COLO829 (cell line): ENCODE measurements at places on chromosomes 2 and 18.
A peak's percentile ranks its signal among the peaks of the same experiment; 100 is the strongest.

DNA sequence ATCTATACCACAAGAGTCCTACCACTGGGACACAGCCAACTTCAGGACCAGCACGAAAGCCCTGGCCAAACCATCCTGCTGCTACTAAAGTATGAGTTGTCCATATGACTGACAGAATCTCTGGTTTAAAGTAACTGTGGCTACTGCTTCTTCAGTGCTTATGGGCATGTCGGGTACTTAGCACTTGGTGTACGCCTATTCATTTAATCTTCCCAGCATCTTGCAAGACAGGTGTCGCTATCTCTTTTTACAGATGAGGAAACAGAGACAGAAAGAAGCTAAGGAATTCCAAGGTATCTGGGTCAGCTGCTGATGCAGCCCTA lies 203.4 kb upstream of the ID2 start:
- no peak for DNase-seq

DNA sequence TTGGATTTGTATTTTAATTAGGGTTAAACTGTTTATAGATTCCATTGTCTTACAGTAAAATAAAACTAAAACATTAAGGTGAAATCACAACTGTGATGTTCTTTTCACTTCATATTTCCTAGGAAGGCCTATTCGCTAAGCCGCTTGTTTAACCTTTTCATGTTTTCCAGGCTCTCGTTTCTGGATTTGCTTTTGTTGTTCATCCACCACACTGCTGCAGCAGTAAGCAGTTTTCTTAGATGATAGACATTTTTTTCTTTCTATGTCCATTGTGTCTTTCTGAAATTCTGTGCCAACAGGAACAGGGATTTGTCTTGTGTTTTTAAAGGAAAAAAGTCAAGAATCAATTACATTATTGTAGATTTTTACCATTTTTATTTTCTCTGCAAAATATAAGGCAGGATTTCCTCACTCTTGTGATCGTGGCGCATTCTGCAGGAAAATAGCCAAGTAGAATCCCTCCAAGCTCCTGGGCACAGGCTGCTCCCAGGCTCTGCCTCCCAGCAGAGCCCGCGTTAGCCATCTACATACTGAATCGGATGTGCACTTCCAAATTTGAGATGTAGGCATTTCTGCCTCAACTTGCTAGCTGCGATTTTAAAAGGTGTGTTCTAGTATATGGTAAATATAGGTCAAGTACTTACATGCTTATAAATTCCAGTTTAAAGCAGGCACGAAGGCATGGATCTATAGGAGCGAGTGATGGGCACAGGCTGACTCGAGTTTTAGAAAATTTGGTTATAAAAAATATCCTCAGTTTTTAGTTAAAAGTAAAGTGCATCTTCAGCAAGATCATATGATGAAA lies 10.2 kb downstream of the TSHZ1 start:
- DNase-seq, result no peak

GRCh38 chr2:66461001-66461663 lies 26.2 kb downstream of the MEIS1 start:
- no peak for DNase-seq

GRCh38 chr2:177030451-177031105 lies 182.0 kb upstream of the HNRNPA3 start:
- peak; percentile 15 for DNase-seq

DNA sequence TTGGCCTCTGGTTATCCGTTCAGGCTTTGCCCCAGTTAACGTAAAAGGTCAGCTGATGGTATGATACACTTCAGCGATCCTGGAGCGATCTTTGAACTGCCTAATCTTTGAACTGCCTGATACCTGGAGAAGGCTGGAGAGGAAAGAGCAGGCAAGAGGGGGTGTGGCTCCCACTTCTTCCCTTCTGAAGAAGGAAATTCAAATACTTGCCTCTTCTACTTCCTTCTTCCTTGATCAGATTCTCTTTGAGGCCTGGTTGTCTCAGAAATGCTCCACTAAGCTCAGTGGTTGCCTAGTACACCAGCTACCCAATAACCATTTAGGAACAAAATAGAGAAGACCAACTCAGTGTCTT lies 619 bp downstream of the GALM start:
- DNase-seq, result no peak

GRCh38 chr2:239385096-239386000 lies 15.5 kb downstream of the HDAC4 start:
- no peak for DNase-seq

DNA sequence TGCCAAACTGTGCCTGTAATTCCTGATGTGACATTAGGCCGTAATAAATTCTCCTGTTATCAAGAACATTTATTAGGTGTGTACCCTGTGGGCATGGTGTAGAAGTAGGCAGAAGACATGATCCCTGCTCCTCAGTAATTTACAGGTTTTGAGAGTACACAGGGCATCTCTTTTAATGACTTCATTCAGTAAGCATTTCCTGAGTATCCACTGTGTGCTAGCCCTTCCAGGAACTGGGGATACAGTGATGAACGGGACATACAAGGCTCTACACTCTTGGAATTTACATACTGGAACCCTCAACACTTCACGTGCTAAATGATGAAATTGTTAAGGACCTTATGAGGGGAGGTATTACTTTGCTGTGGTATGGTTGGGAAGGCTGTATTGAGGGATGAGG lies 30.2 kb downstream of the DIS3L2 start:
- no peak for DNase-seq

GRCh38 chr2:204265681-204266181 lies 279.5 kb upstream of the PARD3B start:
- DNase-seq, result no peak

GRCh38 chr2:47907039-47907781 lies 912 bp upstream of the FBXO11 start:
- DNase-seq, result no peak

- DNase-seq, result no peak
Observed at GRCh38 chr18:68865021-68865420, 67.1 kb downstream of the CCDC102B start.

- DNase-seq, result no peak
Observed at GRCh38 chr2:72936660-72937355, 19.5 kb downstream of the EMX1 start.

GRCh38 chr18:78719821-78720220 lies 259.8 kb upstream of the SALL3 start:
- no peak for DNase-seq
